ENCODE measurements at places on chromosomes 1 and 21.

DNA sequence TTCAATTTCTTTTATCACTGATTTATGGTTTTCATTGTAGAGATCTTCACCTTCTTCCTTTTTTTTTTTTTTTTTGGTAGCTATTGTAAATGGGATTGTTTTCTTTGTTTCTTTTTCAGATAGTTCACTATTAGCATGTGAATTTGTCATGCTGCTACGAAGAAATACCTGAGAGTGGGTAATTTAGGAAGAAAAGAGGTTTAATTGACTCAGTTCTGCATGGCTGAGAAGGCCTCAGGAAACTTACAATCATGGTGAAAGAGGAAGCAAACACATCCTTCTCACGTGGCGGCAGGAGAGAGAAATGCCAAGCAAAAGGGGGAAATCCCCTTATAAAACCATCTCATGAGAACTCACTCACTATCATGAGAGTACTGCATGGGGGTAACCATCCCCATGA lies 66.4 kb downstream of the DAB1 start:
- DNase-seq: no peak

- DNase-seq: peak; percentile 89
Observed at GRCh38 chr1:235342039-235342438, 13.7 kb downstream of the GGPS1 start.

- no peak for DNase-seq
Observed at GRCh38 chr1:40630488-40631223, 34.8 kb downstream of the RIMS3 start.

DNA sequence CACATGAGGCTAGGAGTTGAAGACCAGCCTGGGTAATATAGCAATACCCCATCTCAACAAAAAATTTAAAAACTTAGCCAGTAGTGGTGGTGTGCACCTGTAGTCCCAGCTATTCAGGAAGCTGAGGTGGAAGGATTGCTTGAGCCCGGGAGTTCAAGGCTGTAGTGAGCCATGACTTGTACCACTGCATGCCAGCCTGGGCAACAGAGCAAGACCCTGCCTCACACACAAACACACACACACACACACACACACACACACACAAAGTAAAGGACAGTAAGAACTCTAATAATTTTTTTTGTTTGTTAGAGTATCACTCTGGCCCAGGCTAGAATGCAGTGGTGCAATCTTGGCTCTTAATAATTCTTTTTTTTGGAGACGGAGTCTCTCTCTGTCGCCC lies 138.0 kb upstream of the SOD1 start:
- DNase-seq: no peak

DNA sequence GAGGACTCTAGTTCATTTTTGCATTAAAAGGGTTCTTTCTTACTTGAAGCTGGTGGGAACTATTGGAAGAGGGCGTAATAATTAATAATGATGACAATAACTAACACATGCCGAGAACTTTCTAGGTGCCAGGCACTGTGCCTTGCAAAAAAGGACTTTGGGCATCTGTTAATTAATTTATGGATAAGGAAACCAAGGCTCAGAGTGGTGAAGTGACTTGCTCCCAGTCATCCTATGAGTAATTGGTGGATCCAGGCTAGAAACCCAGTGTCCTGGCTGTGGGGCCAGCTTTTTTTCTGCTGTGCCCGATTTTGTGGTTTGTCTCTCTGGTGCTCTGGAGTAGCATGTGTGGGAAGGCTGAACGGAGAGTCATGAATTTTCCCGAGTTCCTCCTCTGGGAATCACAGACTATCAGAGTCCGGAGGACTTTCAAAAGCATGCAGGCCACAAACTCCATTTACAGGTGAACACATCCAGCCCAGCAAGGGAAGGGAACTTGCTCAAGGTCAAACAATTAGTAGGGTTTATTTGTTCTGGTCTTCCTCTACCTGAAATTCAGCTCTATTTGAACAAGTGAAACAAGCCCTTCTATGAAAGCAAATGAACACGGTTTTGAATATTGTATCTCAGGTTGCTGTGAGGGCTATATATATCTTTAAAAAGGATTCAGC lies 23.4 kb downstream of the ROR1 start:
- DNase-seq: no peak

DNA sequence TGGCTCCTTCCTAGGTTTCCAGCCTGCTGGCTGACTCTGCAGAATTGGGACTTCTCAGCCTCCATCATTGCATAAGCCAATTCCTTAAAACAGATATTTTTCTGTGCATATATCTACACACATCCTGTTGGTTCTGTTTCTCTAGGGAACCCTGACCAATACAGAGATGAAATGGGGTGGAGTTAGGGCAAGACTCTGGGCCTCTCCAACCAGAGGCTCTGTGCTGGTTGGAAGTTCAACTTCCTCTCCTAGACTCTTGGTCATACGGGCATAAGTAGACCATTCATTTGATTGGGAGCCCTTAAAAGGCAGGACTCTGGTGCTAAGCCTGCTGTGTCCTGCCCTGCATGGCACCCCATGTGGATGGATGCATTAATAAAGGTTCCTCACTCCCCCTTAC lies 55.0 kb downstream of the CNIH3 start:
- no peak for DNase-seq

GRCh38 chr1:113917400-113918082 lies 11.6 kb upstream of the HIPK1 start:
- DNase-seq: no peak

DNA sequence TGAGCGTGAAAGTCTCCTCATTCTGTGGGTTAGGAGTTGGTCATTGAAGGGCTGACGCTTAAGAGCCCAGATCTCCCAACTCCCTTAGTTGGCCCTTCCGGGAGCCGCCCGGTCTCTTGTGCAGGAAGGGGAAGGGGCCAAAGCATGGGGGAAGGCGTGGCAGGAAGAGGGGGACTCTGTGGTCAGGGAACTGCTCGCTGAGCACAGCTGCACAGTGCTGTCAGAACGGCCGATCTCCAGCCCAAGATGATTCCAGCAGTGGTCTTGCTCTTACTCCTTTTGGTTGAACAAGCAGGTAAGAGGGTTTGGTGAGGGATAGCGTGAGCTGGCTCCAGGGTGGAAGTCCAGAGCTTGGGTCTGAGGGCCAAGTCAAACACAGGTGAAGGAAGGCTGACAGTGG lies at the start of gene FCER1G:
TSS of gene FCER1G (plus strand) at position 220 of the 400 bp plus-strand sequence. CDS start at position 247, 27 bp downstream.
- no peak for DNase-seq

DNA sequence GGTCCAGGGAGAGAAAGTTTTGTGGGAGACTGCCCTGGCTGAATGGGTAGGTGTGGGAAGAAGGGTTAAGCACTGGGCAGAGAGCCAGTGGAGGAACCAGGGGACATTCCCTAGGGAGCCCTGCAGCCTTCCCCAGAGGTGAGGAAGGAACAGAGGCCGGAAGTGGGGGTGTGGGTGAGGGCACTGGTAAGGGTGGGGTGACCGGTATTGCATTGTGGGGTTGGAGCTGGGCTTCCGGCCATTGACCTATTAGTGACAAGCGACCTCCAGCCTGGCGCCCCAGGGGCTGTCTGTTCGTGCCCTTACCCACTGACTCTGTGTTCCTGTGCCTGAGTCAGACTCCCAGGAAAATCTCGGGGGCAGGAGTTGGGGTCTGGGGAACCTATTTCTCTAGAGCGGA lies 3.5 kb upstream of the TSPAN1 start:
- no peak for DNase-seq

- no peak for DNase-seq
Observed at GRCh38 chr1:146013559-146013922, 8.0 kb downstream of the HJV start.

DNA sequence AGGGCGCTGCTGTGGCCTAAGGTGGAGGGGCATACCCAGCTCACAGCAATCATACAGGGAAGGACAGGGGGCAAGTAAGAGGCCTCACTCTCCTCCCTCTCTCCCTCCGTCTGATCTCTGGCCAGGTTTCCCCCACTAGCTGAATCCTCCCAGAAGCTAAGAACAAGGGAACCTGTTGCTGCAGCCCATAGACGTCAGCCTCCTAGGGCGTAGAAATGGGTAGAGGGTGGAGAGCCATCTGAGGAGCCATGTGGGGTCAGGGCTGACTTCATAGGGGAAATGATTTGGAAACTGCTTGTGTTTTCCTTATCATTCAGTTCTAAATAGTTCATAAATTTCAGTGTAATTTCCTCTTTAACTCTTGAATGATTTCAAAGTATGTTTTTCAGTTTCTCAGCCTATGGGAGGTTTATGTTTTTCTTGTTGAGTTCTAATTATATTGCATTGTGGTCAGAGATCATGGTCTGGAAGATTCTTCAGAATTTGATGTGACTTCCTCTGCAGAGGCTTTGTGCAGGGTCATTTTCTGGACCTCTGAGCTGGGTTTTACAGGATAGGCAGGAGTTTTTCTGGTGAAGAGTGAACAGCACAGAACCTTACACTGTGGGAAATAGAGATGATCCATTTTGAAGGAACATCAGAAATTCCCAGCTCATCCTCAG lies 2.3 kb upstream of the MOB3C start:
- no peak for DNase-seq

- DNase-seq: no peak
Observed at GRCh38 chr1:89280766-89281165, 8.1 kb upstream of the GBP5 start.

DNA sequence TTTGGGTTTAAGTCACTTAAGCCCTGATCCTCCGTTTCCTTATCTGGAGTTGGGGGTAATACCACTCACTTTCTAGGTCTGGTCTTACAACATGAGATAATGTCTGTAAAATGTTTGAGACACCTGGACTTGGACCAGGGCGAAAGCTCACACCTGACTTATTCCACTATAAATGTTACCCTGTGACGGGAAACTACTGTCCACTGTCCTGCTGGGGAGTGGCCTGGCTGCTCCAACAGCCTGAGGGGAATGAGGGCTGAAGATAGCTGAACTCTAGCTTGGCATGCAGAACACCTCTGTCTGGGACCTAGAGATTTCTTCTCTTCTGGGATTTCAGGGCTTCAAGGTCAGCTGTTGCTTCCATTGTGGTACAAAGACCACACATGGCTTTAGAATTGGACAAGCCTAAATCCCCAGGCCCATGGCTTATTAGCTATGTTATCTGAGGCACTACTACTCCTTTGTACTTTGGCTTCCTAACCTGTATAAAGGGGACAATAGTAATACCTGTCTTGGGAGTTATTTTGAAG lies 9.5 kb upstream of the A3GALT2 start:
- no peak for DNase-seq

DNA sequence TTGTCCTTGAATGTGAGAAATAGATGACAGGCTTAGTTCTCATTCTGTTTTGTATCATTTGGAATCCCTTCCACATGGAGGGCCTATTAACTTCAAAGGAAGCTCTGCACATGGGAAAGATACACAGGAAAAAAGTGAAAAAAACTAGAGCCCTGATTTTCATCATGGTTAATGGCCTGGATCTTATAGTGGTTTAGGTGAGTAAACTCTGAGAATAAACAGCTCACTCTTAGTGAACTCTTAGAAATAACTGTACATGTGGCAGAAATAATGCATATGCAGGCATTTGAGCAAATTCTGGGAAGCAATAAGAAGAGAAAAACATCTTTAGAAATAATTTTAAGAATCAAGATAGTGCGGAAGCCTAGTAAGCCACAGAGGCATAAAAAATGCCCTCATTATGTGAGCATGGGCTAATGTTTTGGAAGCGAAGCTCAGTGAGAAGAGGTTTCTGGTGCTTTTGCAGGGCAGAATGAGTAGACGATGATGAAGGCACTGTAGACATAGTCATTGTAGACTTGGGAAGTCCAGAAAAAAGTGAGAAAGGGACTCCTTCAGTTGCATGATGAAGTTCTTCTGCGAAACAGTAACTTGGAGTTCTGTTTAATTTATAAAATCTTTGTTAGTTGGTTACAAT lies 279.9 kb downstream of the DNM3 start:
- no peak for DNase-seq

Measured in NCI-H524 treated with DMSO at 0.1 percent for 48 hours (cell line).